Effector CD8-positive, alpha-beta T cell (primary cell): ENCODE measurements at places on chromosomes 6 and 20.
A peak's percentile ranks its signal among the peaks of the same experiment; 100 is the strongest.

DNA sequence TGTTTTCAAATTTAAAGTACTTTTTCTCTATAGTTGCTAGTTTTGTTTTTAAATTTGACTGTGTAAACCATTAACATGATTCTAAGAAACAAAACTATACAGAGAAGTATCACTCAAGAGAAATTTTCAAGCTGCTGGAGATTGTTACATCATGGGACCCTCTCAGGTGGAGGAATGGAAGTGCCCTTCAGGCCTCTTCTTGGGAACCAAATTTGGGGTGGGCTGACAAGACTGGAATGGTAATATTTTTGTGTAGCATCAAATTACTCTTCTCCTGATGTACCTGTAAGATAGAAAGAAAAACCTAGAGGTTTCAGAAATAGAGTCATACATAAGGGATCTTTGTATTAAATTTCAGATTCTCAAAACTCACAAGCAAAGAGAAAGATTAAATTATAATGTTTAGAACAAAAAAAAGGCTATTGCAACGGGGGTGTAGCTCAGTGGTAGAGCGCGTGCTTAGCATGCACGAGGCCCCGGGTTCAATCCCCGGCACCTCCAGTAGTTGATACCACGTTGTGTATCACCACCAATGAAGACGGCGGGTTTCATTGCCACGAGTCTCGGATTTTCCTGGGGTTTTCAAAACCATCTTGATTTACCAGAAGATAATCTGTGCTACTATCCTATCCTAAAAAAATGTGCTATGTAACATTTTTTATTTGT lies 193.7 kb downstream of the GPX5 start:
- no peak for DNase-seq

- no peak for DNase-seq
Measured at GRCh38 chr6:4563156-4563555, 213.0 kb upstream of the CDYL start.

DNA sequence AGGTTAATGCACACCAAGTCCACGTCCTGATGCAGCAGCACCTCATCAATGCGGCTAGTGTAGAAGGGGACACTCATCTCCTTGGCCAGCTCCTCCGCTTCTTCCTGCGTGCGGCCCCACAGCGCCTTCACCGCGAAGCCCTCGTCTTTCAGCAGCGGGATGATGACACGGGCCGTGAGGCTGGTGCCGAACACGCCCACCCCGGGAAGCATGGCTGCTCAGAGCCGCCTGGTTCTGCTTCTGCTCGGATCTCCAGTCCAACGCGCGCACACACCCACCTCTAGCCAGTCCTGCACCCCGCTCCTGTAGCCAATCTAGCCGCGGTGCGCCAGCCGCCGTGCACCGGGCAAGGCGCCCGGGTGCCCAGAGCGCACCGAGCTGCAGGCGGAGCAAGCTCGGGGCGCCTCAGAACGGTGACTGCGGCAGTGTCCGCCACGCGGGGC lies 700 bp downstream of the GFOD1 start:
- DNase-seq = peak; percentile 9

GRCh38 chr20:35954907-35955251 lies 577 bp upstream of the SCAND1 start:
- DNase-seq = no peak

DNA sequence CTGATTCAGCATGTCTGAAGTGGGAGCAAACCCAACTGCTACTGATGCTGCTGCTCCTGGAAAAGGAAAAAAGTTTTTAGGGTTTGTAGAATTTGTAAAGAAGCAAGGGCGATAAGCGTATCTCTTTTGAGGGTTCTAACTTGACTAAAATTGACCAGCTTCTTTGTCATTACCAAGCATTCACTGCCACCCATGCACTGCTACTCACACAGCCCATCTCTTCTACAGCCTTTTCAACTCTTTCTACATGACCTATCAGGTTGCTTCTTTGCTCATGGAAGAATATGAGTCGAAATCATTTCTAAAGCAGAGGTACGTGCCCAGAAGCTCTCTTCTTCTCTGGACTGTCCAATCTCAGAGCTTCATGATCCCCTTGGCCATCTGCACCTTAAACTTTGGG lies 570.9 kb downstream of the EPHA7 start:
- DNase-seq = no peak

GRCh38 chr6:31308845-31309175 lies 36.9 kb upstream of the HLA-C start:
- DNase-seq = no peak

- DNase-seq = peak; percentile 13
Measured at GRCh38 chr6:135909737-135910387, 58.4 kb downstream of the PDE7B start.

DNA sequence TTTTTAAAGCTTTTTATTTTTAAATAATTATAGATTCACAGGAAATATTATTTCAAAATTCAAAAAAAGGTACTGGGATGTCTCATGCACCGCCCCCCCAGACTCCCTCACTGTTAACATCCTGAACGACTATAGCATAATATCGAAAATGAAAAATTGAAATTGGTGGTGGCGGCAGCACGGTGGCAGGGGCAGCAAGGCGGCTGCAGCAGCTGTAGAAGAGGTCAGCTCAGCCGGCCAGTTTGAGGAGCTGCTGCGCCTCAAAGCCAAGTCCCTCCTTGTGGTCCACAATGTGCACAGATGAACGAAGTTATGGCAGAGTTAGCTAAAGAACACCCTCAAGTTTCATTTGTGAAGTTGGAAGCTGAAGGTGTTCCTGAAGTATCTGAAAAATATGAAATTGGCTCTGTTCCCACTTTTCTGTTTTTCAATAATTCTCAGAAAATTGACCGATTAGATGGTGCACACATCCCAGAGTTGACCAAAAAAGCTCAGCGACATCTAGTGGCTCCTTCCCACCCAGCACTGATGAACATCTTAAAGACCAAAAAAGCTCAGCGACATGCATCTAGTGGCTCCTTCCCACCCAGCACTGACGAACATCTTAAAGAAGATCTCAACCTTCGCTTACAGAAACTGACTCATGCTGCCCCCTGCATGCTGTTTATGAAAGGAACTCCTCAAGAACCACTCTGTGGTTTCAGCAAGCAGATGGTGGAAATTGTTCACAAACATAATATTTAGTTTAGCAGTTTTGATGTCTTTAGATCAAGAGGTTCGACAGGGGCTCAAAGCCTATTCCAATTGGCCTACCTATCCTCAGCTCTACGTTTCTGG lies 100.8 kb downstream of the FAM217A start:
- DNase-seq = peak; percentile 24

- DNase-seq = no peak
Measured at GRCh38 chr20:55880361-55880760, 125.0 kb downstream of the CBLN4 start.

GRCh38 chr6:105831311-105832097 lies 254.6 kb upstream of the PRDM1 start:
- DNase-seq = no peak

DNA sequence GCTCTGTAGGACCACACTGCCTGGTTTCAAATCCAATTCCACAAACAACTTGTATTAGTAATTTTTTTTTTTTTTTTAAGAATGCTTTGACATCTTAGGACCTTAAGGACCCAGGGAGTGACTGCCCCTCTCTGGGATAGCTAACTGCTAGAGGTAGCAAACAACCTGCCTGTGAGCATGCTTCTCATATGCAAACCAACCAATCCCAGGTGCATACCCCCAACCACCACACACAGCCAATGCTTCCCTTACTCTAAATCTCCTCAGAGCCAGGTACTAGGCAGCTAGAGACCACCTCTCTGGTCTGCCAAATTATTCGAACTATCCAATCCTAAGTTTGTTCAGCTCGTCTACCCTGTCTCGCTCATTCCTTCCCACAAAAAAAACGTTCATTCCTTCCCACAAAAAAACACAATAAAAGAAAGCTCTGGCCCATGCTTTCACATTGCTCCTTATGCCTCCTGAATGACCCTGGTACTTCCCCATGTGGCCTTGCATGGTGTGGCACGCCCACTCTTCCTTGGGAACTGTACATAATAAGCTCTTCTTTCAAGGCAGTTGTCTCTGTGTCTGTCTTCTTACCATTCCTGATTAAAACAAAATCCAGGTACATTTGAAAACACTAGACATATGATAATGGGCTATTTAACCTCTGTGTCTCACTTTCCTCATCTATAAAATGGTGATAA lies 6.4 kb downstream of the SERAC1 start:
- no peak for DNase-seq

GRCh38 chr6:17457405-17457804 lies 64.0 kb downstream of the CAP2 start:
- DNase-seq = no peak

DNA sequence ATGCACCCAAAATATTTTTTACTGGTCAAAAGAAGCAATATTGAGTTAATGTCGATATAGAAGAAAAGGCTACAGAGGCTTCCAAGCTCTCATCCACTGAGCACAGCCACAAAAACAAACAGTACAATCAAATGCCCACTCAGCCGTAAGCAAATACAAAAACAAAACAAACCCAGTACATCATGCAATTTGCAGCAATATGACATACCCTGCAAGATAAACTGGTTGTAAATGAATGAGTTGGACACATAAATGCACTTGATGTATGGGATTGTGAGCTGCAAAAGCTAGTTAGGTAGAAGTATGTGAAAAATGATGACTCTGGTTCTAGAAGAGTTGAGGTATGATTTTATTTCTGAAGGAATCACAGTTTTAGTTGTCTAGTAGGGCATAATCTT lies 83.9 kb downstream of the SESN1 start:
- DNase-seq = no peak

- no peak for DNase-seq
Measured at GRCh38 chr20:48766961-48767960, 60.5 kb downstream of the PREX1 start.

GRCh38 chr6:168096271-168096764 lies 17.3 kb upstream of the FRMD1 start:
- no peak for DNase-seq

DNA sequence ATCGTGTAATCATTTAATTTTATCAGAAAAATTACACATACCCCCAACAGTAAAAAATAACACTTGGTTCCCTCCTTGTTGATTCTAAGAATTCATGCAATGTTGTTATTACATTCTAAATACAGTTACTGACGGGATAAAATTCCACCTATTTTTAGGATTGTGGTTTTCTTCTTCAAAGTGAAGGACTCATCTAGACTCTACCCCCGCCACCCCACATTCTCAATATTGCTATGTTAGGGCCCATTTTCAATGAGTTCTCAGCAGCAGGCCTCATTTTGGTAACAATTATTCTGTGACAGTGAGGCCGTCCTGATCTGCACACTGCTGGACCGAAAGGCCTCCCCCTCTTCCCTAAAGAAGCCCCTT lies 43.5 kb downstream of the PREX1 start:
- DNase-seq = no peak
